ENCODE measurements at places on chromosomes 16 and 17. TPM values are rescaled to one million over a fixed set of nuclear protein-coding genes. Genes with fewer than 3 reads are reported as not detected.
A peak's percentile ranks its signal among the peaks of the same experiment; 100 is the strongest.

DPEP2 gene
- 0.81 TPM for total RNA-seq

- H3K27me3 ChIP-seq: no peaks in the 10 kb centered on the region
Observed at GRCh38 chr16:88323546-88324330, 59.0 kb upstream of the ZNF469 start.

GRCh38 chr16:24070851-24071250, 185.3 kb upstream of the CACNG3 start:
- no peaks in the 10 kb centered on the region for H3K4me1 ChIP-seq
- H3K27ac ChIP-seq: no peak overlapping the region
- DNase-seq: no peak

GRCh38 chr16:50568187-50568815, 20.1 kb downstream of the NKD1 start:
- H3K4me1 ChIP-seq: peaks cover 13% of the 10 kb centered on the region
- no peaks in the 10 kb centered on the region for H3K27me3 ChIP-seq
- H3K27ac ChIP-seq: peak overlapping the region; percentile 51
- peaks cover 4% of the 10 kb centered on the region for H3K36me3 ChIP-seq
- H3K4me3 ChIP-seq: peak overlapping the region; percentile 25
- DNase-seq: no peak

DNA sequence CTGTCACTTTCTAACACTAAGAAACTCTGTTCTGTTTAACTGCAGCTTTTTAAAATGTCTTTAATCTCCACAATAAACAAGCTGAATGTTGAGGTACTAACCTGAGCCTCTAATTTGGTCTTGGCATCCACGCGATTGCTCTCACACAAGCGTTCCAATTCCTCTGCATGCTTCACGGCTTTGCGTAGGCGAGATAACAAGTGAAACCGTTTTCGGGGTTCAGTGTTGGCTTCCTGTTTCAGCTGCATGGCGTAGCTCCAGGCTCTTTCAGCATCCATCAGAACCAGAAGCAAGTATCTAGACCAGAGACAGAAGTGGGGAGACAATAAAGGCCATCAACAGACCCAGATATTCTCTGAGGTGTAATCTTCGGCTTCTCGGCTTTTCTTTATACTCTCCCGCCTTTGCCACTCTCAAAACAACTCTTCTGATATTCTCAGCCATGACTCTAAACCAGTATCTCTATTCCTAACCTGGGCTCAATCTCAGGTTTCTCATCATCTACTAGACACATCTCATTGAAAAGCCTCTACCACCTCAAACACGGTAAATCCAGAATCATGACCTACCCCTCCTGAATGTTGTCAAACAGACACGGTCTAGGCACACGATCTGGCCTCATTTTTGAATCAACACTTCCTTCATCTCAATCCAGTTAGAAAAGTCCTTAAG, 8.3 kb downstream of the SRP68 start:
- H3K4me3 ChIP-seq: no peak overlapping the region
- no peaks in the 10 kb centered on the region for H3K4me1 ChIP-seq
- H3K27me3 ChIP-seq: no peaks in the 10 kb centered on the region
- H3K36me3 ChIP-seq: peaks cover 80% of the 10 kb centered on the region
- no peak for DNase-seq

Measured in thoracic aorta (tissue), 2 donors.